ENCODE measurements at places on chromosomes 12 and 14. TPM values are rescaled to one million over a fixed set of nuclear protein-coding genes. Genes with fewer than 3 reads are reported as not detected.
A peak's percentile ranks its signal among the peaks of the same experiment; 100 is the strongest.

NGB gene
- total RNA-seq = 0.24 TPM

KRT2 gene
- not detected for total RNA-seq

FAM222A gene
- 3.7 TPM for total RNA-seq

CPNE6 gene
- total RNA-seq = not detected

KLHDC2 gene
- 36.8 TPM for total RNA-seq

GDF3 gene
- not detected for total RNA-seq

TWF1 gene
- total RNA-seq = 37.7 TPM

GPR84 gene
- not detected for total RNA-seq

AKAP3 gene
- 3.3 TPM for total RNA-seq

FIGNL2 gene
- total RNA-seq = 0.09 TPM

PLD4 gene
- 2.3 TPM for total RNA-seq

TMEM253 gene
- 1.6 TPM for total RNA-seq

GRCh38 chr14:73264885-73265720 lies 27.8 kb downstream of the PAPLN start:
- DNase-seq = no peak

DNA sequence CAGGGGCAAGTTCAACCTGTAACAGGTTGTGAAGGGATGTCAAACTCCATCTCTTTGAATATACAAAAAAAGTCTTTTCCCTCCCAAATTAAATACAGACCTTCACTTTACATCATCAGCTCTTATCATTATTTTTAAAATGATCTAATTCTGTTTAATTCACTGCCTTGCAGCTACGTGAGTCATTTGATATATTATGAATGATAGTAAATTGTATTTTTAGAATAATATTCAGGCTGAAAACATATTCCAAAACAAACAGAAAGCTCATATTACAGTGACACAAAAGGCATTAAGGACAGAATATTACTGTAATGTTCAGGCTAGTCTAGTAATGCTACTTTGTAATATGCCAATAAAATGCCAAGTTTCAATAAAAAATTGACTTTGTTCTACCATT lies 53.3 kb downstream of the BCAT1 start:
- DNase-seq = no peak

- no peak for DNase-seq
Measured at GRCh38 chr12:3113671-3114325, 36.6 kb downstream of the TSPAN9 start.

DNA sequence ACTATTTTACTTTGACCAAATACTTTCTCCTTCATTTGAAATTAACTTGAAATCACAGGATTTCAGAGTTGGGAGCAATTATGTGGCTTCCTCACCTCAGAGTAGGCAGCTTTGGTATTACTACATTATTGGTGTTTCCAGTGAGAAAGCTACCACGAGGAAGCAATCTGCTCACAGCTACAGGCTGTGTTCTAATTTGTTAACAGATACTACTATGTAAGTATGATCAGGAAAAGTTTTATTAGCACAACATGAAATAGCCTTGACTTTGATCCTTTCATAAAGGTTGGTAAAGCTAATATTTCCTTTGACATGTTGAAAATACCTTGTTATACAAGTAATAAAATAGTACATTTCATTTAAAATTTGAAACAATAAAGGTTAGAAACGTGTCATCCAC lies 30.6 kb downstream of the TAOK3 start:
- no peak for DNase-seq

DNA sequence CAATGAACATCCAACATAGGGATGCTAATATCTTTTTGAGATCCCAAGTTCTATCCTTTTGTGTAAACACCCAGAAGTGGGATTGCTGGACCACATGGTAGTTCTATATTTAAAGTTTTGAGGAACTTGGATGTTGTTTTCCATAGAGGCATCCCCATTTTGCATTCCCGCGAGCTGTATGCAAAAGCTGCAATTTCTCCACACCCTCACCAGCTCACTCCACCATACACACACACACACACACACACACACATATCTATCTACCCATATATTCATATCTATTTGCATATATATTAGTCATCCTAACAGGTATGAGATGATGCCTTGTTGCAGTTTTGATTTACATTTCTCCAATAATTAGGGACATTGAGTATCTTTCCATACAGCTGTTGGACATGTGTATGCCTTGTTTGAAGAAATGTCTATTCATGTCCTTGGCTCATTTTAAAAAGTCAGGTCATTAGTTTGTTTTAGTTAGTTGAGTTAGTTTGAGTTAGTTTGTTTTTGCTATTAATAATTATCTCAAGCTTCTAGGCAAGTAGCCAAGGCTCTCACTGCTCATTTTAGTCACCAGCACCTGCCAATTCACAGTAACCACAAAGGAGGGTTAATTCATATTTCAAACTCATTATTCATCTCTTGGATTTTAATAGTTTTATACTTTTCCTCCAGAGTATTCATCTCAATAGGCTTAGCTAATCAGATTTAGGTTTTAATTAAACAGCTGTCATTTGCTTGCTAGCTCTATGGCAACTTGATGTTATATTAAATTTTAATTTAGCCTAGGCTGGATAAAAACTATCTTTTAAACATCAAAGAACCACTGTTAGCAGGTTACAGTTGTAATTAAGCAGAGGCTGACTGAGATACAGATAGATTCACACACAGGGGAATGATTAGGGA lies 1435.9 kb upstream of the TMEM132C start:
- no peak for DNase-seq

DNA sequence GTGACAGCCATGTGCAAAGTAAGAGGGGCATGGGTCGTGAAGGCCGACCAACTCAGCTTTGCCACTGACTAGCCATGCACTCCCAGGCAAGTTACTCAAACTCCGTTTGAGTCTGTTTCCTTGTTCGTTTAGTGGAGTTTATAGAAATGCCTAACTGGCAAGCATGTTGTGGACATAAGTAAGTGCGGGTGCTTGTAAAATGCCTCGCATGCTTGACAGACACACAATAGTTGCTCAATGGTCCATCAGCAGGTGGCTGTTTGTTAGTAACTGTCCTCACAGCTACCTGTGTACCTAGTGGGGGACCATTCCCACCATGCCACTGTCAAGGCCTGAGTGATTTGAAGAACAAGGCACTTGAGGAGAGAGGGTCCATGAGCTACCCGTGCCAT lies 338.3 kb downstream of the DPF3 start:
- no peak for DNase-seq

DNA sequence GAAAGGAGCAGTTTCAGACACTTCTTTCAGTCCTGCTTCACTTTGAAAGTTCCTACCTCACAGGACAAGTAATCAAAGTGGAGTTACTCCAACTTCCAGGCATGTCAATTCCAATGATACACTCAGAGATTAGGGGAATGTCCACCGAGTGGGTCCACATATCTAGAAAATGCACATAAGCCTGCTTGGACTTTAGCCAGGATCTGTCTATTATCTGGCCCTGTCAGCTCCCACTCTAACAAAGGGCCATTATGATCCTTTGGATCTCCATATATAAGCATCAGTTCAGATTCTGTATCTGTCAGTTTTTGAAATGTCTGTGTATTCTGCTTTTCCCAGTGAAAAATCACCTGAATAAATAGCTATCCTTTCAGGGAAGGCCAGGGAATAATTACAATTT lies 112.9 kb upstream of the ATXN7L3B start:
- no peak for DNase-seq

GRCh38 chr12:24062642-24063245 lies 113.3 kb upstream of the SOX5 start:
- DNase-seq = no peak

- no peak for DNase-seq
Measured at GRCh38 chr14:21537090-21537424, 10.9 kb upstream of the SALL2 start.

DNA sequence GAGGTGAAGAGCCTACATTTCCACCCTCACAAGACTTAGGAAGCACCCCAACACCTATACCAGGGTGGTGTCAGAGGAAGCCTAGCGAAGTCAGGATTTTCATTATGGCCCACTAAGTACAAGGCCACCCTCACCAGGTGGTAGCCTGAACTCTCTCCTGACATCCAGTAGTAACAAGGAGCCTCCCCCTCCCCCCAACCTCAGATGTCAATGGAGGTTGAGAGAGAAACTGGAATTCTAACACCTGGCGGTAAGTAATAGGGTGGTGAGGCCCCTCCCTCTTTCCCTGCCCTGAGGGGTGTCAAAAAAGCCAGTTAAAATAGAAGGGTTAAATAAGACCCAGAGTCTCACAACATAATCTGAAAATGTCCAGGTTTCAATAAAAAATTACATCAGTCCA lies 37.6 kb downstream of the SINHCAF start:
- no peak for DNase-seq

DNA sequence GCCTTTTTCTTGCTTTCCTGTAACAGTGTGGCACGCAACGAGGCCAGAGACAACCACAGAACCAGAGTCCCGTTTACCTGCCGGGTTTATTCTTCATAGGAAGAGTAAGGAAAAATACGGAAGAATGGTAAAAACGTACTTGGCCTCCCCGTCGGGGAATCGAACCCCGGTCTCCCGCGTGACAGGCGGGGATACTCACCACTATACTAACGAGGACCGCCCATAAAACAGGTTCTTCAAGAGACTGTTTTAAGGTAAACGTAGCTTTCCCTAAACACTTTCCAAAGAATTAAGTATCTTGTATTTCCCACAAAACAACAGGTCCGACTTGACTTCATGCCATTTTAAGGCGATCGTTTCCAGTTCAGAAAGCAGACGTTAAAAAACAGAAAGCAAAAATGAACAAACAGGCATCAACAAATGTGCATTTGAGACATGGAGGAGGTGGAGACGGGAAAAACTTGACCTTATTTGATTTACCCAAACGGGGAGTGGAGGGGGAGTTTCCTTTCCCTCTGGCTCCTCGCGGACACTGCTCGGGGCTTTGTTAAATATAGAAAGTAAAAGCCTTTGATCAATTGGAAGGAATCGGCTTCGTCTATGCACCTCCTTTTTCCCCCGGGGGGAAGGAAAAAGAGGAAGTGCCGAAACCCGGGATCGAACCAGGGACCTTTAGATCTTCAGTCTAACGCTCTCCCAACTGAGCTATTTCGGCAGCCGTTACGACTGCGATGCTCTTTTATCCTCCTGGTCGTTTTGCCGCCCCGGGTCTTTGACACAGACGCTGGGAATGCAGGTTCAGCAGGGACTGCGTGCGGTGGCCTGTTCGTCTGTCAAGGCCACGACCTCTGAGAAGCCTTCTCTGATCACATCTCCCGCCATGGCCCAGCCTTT lies 13.0 kb upstream of the UBC start:
- peak; percentile 95 for DNase-seq

- no peak for DNase-seq
Measured at GRCh38 chr12:32179011-32179395, 72.4 kb downstream of the BICD1 start.

DNA sequence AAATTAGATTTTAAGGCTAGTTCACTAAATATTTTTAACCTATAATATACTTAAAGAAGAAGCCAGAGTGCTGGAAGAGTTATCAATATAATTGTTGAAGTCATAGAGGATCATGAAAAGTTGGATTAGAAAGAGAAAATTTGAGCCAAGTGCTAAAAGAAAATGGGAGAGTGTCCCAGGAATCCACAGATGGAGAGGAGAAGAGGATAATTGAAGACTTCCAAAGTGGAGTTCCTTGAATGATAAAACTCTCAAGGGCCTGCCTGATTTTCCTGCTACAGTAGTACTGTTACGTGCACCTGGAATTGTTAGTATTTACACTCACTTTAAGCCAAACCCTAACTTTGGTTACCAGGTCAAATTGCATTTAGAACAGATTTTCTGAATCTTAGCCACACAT lies 113.2 kb downstream of the MSRB3 start:
- DNase-seq = no peak

DNA sequence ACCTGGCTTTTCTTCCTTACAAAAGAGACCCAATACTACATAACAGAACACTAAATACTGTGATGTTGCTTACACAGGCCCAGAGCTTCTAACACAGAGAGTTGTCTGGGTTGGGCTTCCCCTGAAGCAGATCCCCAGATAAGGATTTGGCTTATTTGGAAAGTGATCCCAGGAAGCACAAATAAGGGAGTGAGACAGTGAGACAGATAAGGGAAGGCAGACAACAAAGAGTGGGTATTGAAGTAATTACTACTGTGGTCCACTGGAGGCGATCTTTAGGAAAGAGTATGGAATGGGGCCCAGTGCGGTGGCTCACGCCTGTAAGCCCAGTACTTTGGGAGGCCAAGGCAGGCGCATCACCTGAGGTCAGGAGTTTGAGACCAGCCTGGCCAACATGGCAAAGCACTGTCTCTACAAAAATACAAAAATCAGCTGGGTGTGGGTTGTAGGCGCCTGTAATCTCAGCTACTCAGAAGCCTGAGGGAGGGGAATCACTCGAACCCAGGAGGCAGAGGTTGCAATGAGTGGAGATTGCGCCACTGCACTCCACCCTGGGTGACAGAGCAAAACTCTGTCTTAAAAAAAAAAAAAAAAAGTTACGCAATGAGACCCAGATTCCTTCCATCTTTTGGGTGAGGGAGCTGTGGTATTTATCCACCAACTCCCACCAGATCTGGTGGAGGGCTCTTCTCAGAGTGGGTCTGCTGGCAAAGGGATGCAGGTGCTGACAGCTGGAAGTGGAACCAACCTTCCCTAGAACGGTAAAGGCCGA lies 10.2 kb upstream of the C12orf43 start:
- no peak for DNase-seq

GRCh38 chr14:96189281-96189711 lies 15.3 kb upstream of the BDKRB2 start:
- no peak for DNase-seq

- no peak for DNase-seq
Measured at GRCh38 chr14:37035401-37035800, 137.0 kb downstream of the SLC25A21 start.

GRCh38 chr14:71658261-71658860 lies 273.9 kb upstream of the RGS6 start:
- no peak for DNase-seq

- DNase-seq = no peak
Measured at GRCh38 chr14:68580096-68580645, 212.7 kb downstream of the ZFP36L1 start.

DNA sequence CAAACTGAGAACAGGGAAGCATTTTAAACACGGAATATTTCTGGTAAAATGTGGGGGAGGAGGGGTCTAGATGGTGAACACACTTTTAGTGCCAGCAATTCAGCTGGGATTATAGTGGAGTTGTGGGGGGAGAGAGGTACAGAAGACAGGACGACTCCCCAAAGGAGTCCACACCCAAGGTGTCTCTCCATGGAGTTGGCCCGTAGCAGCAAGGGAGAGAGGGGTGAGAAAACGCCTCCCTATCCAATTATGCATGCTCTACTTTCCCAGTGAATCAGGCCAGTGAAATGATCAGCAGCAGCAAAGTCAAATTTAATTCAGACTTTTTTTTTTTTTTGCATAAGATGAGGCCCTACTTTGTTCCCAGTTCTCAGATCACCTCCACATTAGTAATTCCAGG lies 38.6 kb downstream of the BTG1 start:
- no peak for DNase-seq

GRCh38 chr14:94643316-94644101 lies 31.3 kb downstream of the SERPINA3 start:
- no peak for DNase-seq

Data from pancreas (tissue), 10 donors.